ENCODE measurements at places on chromosomes 6 and 20.

GRCh38 chr6:18501663-18502013 is 114.5 kb downstream of the RNF144B start:
- DNase-seq: no peak

DNA sequence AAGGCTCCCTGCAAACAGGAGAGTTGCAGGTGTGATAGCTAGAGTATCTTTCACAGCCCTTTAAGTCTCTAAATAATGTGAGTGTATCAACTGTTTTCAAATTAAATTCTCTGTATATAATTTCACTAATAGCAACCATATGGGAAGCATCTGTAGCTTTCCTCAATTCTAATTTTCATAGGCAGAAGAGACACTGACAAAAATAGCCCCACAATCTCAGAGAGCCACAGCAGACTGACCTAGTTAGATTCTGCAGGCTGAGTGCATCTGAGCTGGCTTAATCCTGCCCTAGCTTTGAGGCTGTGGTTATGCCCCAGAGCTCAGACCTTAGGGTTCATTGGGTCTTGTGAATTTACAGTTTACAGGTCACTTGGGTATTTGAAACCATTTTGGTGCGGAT is 63.9 kb downstream of the MAP7 start:
- no peak for DNase-seq

DNA sequence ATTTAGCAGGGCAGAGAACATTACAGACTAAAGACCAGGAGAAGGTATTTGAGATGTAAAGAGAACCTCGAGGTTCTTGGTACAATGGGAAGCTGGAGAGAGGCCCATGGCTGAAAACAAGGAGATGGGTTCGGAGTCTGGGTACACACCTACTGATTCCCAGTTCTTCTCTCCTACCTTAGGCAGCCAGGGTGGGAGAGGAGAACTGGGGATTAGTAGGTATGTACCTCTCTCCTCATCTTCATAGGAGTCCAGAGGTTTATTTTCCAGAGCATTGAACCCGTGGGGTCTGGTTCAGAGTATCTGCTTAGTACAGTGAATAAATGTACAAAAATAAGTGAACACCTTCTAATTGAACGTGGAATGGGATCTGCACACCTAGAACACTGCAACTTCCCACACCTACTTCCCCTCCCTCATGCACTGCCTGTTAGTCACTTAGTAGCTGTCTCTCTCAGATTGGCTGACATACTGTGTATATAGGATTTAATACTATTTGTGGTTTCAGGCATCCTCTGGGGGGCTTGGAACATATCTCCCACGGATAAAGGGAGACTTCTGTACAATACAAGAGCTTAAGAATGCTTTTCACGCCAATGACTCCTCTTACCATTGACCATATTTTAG is 23.5 kb upstream of the NUP153 start:
- no peak for DNase-seq

- DNase-seq: no peak
These were observed 188.8 kb upstream of the TBX18 start for GRCh38 chr6:84953111-84953755.

DNA sequence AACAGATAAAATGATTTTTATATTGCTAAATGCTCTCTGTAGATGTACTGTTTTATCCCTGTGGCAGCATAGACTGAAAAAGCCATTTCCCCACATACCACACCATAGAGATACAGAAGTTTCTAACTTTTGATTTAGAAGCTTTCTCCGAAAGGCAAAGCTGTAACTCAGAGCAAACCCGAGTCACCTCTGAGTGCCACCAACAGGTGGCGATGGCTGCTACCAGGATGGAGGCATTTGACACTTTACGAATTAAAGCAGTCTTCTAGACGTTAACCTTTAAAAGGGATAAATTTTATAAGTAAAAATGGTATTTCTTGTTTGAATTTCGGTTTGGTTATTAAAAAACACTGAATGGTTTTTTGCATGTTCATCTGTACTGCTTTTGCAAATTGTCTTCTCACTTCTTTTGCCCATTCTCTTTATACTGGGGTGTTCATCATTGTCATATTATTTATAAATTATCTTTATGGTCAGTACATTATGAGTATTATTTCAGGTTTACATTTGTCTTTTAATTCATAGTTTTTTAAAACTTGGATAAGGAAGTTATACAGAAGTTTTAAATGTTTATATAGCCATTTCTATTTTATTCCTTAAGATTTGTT is 201.0 kb upstream of the CEP162 start:
- DNase-seq: no peak

- peak; percentile 29 for DNase-seq
These were observed 964.6 kb upstream of the SLC35B3 start for GRCh38 chr6:9399916-9400315.

DNA sequence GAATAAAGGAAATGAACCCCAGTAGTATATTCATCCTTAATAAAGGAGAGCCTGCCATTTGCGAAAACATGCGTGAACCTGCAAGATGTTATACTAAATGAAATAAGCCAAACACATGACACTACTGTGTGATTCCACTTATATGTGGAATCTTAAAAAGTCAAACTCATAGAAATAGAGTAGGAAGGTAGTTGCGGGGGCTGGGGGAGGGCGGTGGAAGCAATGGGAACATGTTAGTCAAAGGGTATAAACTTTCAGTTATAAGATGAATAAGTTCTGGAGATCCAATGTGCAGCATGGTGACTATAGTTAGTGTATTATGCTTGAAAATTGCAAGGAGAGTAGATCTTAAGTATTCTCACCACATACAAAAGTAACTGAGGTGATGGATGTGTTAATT is 72.9 kb downstream of the ANKRD6 start:
- DNase-seq: no peak

DNA sequence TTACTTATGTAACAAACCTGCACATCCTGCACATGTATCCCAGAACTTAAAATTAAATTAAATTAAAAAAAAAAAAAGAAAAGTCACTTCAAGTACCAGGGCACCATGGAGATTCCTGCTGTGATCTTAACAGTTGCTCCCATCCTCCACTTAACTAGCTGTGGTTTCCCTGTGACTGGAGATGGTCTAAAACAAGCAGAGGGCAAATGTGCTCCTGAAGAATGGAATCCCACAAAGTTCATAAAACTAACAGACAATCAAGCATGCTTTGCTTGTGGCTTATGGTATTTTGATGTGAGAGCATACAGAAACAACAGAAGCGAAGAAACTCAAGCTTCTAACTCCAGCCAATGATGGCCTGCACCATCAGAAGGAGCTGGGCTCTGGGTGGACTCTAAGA is 153.6 kb upstream of the KCNK16 start:
- DNase-seq: no peak

DNA sequence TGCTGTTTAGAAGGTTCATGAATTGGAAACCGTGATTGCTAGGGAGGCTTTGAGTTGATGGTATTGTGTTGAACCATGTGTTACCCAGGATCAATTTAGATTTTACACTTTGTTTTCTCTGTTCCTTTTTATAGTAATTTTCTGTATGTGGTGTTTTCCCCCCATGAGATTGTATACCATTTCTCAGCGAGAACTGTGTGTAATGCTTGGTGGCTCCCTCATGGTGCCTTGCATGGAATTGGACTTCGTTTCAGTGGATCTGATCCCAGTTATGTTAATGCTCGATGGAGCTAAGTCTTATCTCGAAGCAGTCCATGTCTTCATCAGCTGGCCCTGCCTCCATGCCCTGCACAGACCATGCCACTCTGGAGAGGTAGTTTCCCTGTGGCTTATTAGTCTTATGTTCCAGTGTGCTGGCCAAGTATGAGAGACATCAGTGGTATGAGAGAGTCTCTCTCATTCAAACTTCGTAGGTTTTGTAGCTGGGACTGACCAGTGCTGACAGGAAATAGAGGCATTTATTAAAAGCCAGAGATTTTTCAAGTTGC is 18.7 kb downstream of the PTPN1 start:
- DNase-seq: no peak

GRCh38 chr20:6698056-6698455 is 69.4 kb upstream of the BMP2 start:
- DNase-seq: peak; percentile 34

GRCh38 chr20:63694584-63695423 is 1.6 kb upstream of the TNFRSF6B start:
- no peak for DNase-seq

- DNase-seq: no peak
These were observed 20.4 kb upstream of the ZNF318 start for GRCh38 chr6:43389730-43390295.

DNA sequence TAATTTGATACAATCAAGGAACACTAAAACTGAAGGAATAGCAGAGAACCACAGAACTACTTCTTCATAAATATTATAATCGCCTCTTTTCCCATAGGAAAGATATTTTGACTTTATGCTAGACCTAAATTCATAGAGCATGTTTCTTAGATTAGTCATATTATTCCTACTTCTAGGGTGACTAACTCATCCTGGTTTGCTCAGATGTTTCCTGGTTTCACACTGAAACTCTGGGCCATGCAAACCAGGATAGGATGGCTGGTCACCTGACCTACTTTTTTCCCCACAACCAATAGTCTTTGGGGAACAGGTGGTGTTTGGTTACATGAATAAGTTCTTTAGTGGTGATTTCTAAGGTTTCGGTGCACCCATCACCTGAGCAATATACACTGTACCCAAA is 42.8 kb downstream of the MMS22L start:
- no peak for DNase-seq

DNA sequence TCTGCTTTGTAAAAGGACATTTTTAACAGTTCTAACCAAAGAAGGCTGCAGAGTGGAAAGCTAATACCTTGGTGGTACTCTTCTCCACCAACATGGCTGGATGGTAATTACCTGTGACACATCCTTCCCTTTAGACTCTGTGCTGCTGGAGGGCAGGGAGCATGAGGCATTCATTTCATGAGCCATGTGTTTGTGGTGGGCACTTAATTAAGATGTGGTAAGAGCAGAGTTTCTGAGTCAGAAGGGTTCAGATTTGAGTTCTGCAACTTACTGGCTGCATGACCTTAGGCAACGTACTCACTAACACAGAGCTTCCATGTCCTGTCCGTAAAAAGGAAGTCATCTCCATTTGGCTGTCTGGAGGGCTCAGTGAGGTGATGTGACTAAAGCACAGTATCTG is 9.1 kb upstream of the ZNF133 start:
- DNase-seq: no peak

- no peak for DNase-seq
These were observed 37.2 kb downstream of the SEL1L2 start for GRCh38 chr20:13953227-13953626.

GRCh38 chr20:38290829-38291814 is 12.8 kb upstream of the BPI start:
- DNase-seq: peak; percentile 12
